ENCODE measurements at places on chromosomes 5 and 9. TPM values are rescaled to one million over a fixed set of nuclear protein-coding genes. Genes with fewer than 3 reads are reported as not detected.

- no peak for DNase-seq
Measured at GRCh38 chr5:34891981-34892380, 23.3 kb downstream of the RAD1 start.

GRCh38 chr9:13942201-13942600, 371.7 kb downstream of the NFIB start:
- DNase-seq = no peak

Gene ADAMTS13
- 4.4 TPM for total RNA-seq

GRCh38 chr9:80078826-80079225, 507.1 kb downstream of the TLE4 start:
- no peak for DNase-seq

GRCh38 chr9:4277531-4277991, 22.3 kb downstream of the GLIS3 start:
- DNase-seq = no peak

- peak; percentile 38 for DNase-seq
Measured at GRCh38 chr9:99296291-99296951, 74.3 kb downstream of the SEC61B start.

DNA sequence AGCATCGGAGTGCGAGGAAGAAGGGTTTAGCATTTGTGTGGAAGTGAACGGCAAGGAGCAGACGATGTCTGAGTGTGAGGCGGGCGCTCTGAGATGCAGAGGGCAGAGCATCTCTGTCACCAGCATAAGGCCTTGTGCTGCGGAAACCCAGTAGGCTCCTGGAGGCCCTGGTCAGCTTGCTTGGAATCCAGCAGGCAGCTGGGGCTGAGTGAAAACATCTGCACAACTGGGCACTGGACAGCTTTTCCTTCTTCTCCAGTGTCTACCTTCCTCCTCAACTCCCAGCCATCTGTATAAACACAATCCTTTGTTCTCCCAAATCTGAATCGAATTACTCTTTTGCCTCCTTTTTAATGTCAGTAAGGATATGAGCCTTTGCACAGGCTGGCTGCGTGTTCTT, 72.1 kb downstream of the C7 start:
- no peak for DNase-seq

DNA sequence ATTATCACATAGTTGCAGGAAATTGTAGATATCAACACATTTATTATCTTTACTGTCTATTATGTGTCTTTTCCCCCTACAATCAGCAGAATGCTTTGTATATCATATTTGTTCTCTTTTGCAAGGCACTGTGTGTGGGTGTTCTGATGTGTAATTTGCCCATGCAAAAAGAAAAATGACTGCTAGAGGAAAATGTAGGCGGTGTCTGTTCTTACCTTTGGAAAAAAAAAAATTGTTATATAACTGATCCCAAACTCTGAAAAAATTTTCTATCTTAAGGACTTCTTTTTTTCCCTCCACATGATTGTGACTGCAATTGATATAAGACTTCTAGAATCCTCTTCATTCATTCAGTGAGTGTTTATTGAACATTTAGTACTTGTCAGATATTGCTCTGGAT, 24.5 kb downstream of the MRPS30 start:
- no peak for DNase-seq

- peak; percentile 85 for DNase-seq
Measured at GRCh38 chr5:664343-664993, 28.7 kb downstream of the TPPP start.

GRCh38 chr5:1429066-1429465, 16.2 kb downstream of the SLC6A3 start:
- peak; percentile 1 for DNase-seq

Gene ARSI
- 0.27 TPM for total RNA-seq

Gene CTSL
- total RNA-seq = 55.4 TPM

- DNase-seq = peak; percentile 55
Measured at GRCh38 chr5:177472460-177473442, 683 bp downstream of the DBN1 start.

DNA sequence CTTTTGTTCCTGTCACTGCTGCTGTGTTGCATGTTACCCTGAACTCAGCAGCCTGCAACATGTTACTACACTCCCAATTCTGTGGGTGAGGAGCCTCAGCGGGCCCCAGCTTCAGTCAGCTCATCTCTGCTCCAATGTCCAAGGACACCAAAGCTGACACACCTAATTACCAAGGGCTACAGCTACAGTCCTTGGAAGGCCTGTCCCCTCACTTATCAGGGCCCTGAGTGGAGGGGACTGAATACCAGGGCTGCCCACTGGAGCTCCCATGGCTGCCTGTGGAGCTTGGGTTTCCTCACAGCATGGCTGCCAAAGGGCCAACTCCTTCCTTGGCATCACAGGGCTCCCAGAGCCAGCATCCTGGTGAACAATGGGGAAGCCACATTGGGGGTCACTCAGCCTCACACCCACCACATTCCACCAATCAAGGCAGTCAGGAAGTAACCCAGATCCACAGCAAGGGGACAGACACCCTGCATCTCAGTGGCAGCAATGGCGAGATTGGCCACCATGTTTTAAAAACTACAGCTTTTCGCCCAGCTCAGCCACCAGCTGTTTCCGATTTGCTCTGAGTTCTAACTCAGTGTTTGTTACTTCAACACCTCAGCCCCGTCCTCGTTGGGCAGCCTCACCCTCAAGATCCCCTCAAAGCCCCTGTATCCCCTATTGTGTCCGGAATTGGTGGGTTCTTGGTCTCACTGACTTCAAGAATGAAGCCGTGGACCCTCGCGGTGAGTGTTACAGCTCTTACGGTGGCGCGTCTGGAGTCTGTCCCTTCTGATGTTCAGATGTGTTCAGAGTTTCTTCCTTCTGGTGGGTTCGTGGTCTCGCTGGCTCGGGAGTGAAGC, 18.9 kb downstream of the SEMA4D start:
- DNase-seq = no peak

DNA sequence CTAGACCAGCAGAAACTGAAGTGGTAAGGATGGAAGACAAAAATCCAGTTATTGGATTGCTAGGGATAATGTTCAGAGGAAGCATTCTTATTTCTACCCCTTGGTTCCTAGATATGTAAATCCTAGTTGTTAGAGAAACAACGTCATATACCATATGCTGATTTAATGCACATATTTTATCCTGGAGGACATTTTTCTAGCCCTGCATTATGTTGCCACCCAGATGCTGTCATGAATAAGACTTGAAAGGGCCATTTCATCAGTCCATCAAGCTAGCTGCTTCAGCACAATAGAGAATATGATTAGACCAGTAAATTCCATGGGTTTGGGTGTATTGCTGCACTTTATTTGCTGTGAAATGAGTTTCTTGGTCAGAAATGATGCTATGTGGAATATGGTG, 1736.4 kb downstream of the MAT2B start:
- DNase-seq = no peak

GRCh38 chr9:85056203-85056572, 386.7 kb downstream of the NTRK2 start:
- DNase-seq = no peak
